Hippocampal formation (tissue), 2 donors: ENCODE measurements at places on chromosomes 12 and 14.
A peak's percentile ranks its signal among the peaks of the same experiment; 100 is the strongest.

GRCh38 chr12:48826209-48826855 is 8.0 kb downstream of the CACNB3 start:
- no peak for DNase-seq

- DNase-seq, result no peak
Observed at GRCh38 chr14:81068176-81068782, 112.9 kb downstream of the TSHR start.

DNA sequence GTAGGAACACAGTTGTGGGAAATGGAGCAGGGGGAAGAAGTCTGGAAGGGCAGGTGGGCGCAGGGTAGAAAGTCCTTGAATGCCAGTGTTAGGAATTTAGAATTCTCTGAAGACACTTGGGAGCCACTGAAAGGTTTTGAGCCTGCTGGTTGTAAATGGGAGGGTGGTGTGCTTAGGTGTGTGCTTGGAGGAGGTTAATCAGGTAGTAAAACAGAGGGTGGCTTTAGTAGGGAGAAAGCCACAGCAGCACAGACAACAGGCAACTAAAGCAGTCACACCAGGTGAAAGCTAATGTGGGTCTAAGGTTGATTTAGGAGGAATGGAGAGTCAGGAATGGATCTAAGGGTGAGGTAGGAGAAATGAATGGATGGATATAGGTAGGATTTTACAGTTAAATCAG is 385.0 kb downstream of the ZFP36L1 start:
- DNase-seq, result no peak

GRCh38 chr14:44897041-44897844 is 64.5 kb downstream of the KLHL28 start:
- DNase-seq, result peak; percentile 95

GRCh38 chr12:16347391-16348298 is at the start of gene MGST1:
Gene MGST1, plus strand, starts transcription at chr12:16347645. Its CDS starts 6,608 bp downstream, at chr12:16354253.
- no peak for DNase-seq

DNA sequence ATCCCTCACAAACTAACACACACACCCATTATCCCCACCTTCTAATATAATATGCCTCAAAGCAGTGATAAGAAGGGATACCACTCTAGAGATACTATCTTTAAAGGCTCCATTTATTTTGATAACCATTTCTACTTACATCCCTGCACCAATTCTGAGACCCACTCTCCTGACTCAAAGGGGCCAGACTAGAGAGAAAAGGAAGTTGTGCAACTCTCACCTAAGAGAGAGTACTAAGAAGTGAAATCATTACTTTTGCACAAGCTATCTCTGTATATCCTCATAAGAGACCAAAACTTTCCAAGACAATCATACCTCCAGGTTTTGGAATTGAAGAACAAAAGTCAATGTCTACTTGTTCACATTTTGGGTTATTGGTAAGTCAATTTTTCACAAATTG is 45.4 kb upstream of the USP15 start:
- no peak for DNase-seq

DNA sequence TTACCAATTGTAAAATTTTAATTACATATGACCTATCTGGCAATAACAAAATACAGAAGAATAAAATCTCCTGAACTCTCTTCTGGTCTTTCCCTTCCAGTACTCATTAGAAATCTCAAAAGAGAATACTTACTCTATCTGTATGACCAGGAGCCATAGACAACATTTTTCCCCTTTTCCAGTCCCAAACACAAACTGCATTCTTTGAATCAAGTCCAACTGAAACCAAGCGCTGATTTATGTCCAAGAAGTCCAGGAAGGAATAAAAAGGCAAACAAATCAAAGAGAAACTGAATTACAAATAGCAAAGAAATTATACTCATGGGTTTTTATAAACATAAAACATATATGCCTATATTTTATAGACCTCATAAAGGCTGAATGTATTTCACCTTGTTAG is 46.7 kb downstream of the EML5 start:
- no peak for DNase-seq

DNA sequence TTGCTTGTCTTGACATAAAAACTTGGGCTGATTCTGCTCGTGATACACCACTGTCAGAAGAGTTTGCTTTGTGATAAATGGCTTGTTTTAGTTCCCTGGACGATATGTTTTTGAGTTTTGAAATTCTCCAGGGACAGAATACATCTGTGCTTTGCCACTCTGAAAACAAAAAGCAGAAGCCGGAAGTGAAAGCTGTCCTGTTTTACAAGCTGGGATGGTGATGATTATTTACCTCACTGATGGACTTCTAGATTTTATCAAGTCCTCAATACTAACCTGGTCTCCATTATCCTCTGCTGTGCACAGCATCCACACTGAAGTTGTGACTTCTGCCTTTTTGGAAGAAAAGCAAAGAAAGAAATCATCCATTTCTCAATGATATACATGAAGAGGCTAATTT is 251.6 kb downstream of the TRHDE start:
- no peak for DNase-seq

- peak; percentile 75 for DNase-seq
Observed at GRCh38 chr12:49232940-49233841, 31.7 kb upstream of the TUBA1C start.

- no peak for DNase-seq
Observed at GRCh38 chr12:91104812-91105466, 6.4 kb downstream of the LUM start.

DNA sequence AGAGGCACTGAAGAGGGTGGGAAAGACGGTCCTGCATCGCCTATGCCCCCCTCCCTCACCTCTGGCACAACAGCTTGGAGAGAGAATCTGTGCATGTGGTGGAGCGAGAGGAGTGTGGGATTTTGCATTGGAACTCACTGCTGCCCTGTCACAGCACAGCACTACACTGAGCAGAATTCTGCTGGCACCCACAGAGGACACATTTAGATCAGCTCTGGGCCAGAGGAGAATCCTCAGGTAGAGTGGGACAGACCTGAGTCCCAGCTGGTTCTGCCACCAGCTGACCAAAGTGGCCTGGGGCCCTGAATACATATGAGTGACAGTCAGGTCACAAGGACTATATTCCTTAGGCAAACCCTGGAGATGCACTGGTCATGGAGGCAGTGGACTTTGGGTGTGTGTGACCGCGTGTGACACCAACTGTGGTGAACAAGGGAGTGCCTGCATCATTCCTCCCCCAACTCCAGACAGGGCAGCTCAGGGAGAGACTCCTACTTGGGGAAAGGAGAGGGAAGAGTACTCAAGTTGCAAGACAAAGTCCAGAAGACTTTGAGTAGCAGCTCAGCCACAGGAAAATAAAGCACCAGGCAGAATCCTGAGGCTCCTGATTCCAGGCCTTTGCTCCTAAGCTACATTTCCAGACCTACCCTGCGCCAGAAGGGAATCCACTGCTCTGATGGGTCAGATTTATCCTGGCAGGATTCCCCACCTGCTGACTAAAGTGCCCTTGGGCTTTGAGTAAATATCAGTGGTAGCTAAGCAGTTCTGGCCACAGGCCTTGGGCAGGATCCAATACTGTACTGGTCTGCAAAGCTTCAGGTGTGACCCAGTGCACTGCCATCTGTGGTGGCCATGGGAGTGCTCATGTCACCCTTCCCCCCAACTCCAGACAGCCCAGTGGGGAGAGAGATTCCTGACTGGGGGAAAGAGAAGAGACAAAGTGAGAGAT is 10.6 kb upstream of the ACOT1 start:
- DNase-seq, result no peak

DNA sequence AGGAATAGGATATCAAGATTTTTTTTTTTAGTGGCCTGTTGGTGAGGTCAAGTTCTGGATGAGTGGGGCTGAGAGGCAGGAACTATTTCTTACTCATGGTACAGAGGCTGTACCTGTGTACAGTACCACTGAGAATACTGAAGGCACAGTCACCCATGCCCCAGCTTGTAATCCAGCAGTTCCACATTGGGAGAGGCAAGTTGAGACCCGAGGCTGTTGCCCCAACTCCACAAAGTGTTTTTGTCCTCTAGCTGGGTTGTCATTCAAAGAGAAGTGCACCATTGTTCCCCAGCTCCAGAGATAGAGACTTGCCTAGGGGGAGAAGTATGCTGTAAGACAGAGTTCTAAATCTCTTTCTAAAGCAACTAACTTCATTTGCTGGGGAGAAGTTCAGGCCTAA is 38.7 kb downstream of the ARID2 start:
- DNase-seq, result no peak

GRCh38 chr12:57019983-57020719 is 3.8 kb upstream of the TAC3 start:
- DNase-seq, result no peak

- no peak for DNase-seq
Observed at GRCh38 chr12:86914721-86915120, 658.5 kb upstream of the MGAT4C start.

DNA sequence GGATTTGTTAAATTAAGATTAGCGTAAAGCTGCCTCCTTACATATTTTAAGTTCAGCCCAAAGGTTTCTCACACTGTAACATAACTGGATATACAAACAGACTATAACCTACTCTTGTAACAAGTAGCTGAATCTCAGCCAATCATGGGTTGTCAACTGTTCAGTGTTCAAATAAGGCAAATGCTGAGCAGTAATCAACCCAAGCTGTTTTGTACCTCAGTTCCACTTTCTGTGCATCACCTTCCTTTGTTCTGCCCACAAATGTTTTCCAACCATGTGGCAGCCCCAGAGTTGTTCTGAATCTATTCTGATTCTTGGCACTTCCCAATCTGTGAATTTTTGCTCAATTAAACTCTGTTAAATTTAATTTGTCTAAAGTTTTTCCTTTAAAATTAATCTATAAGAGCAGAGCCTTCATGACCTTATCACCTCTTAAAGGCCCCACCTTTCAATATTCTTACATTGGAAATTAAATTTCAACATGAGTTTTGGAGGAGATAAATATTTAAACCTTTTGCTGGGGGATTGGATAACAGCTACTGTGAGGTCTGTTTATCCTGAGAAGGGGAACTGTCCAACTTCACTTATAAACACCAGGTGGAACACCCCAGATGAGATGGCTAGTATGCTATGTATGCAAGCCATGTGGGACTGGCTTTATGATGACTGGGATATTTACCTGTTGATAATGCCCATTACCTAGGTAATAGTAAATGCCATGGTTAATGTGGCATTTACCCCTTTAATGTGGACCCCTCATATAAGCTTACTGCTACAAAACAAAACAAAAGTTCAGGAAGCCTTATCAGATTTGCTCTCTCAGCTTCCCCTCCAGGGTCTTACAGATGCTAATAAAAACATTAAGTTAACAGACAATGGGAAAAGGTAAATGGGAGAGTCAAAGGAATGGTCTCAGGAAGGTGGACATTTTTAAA is 42.2 kb upstream of the ARID2 start:
- no peak for DNase-seq

DNA sequence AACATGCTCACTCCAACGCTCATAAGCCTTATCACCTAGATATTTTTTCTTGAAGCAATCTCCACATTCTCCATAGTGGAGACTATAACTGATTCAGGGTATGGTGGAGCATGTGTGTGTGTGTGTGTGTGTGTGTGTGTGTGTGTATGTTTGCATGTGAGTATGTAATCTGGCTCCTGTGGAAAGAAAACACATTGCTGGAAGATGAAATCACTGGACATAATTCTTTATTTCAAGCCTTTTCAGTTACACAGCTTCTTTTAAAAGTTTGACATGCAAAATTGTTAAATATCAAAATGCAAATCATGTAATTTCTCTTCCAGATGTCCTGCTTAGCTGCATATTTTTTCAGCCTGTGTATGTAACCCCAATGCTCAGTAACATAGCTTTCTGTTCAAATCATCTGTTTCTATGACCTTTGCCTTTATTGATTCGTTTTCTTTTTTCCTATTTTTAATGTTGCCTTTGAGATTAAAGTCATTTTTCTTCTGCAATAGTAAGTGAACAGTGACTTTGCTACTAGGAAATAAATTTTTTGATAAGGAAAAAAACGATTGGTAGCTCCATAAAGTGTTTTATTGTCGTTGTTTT is 80.5 kb upstream of the BTG1 start:
- no peak for DNase-seq

DNA sequence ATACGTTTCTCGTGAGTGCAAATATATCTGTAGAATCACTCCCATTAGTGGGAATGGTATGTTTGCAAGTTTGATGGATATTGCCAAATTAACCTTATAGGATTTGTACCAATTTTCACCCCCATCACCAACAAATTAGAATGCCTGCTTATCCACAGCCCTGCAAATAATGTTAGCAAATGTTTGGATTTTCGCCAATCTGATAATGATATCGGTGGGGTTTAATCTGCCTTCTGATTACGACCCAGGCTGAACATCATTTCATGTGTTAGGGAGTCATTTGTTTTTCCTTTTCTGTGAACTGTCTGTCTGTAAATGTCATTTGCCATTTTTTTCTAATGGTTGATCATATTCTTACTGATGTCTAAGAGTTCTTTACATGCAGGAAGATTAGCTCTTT is 4.1 kb upstream of the DAZAP2 start:
- no peak for DNase-seq

DNA sequence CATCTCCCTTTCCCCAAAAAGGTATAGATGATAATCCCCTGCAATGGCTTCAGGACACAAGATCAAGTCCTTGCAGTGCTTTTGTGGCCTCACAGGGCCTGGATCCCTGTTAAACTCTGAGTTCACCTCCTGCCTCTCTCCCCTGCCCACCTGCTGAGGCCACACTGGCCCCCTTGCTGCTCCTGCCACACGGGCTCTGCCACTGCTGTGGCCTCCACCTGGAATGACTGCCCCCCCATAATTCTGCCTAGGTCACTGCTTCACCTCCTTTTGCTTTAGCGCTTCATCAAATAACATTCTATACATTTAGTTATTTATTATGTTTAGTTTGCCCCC is 653 bp upstream of the IFI27 start:
- DNase-seq, result no peak

- no peak for DNase-seq
Observed at GRCh38 chr12:107372229-107372658, 278.9 kb upstream of the CRY1 start.

GRCh38 chr12:9345171-9345570 is 137.0 kb upstream of the PZP start:
- no peak for DNase-seq

DNA sequence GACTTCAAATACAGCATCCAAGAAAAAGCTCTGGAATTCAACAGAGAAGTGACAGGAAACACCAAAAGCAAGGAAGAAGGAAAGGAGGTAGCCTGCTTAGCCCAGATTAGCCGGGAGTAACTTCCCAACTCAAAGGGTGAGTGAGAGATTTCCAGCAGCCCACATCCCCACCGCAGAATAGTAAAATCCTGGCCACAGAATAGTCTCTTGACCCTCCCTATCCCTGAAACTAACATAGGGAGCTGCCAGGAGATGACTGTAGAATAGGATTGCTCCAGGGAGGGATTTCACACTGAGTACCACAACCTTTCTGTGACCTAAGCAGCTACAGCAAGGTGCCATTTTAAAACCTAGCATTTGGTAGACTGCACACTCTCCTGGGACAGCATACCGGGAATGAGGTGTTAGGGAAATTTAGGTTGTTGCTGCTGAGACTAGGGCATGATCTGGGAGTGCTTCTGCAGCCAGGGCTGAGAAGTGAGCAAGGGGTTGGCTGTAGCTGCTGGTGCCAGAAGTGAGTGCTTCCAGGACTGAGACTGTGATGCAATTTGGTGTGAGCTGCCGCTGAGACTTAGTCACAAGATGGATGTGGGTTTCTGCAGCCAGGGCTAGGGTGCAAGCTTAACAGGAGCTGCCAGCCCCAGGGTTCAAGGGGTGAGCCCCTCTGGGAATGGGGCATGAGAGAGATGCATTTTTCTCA is 66.0 kb downstream of the TMTC3 start:
- no peak for DNase-seq
